Epithelial cell of umbilical artery (primary cell): ENCODE measurements at places on chromosomes 4 and X. TPM values are rescaled to one million over a fixed set of nuclear protein-coding genes. Genes with fewer than 3 reads are reported as not detected.

The MMRN1 gene
- total RNA-seq: 741 and 818 TPM in 2 replicates

The PLK4 gene
- 15.6 and 21.1 TPM in 2 replicates for total RNA-seq

The MMGT1 gene
- total RNA-seq: 6.8 and 8.1 TPM in 2 replicates

The SGMS2 gene
- total RNA-seq: 86.9 and 98.7 TPM in 2 replicates

The FAM184B gene
- not detected in 2 replicates for total RNA-seq

The MAGEB5 gene
- total RNA-seq: not detected in 2 replicates

The HCCS gene
- 23.1 and 36.3 TPM in 2 replicates for total RNA-seq

The G3BP2 gene
- 266 and 330 TPM in 2 replicates for total RNA-seq

The HSFX3 gene
- not detected in 2 replicates for total RNA-seq

The SSX2B gene
- not detected in 2 replicates for total RNA-seq

The GAGE12F gene
- total RNA-seq: not detected in 2 replicates

The HAUS7 gene
- total RNA-seq: 13.0 and 44.1 TPM in 2 replicates

The STK32B gene
- total RNA-seq: 9.4 and 18.1 TPM in 2 replicates

The TLR8 gene
- total RNA-seq: not detected in 2 replicates

The FAM47E gene
- total RNA-seq: 0.30 TPM in 1 of 2 replicates, not detected in the other

The VCX3A gene
- not detected in 2 replicates for total RNA-seq

The MAGED4B gene
- 19.5 and 22.2 TPM in 2 replicates for total RNA-seq

The NKX3-2 gene
- not detected in 2 replicates for total RNA-seq

The CBLL2 gene
- not detected in 2 replicates for total RNA-seq

The HTRA3 gene
- total RNA-seq: 10.8 and 11.0 TPM in 2 replicates

The GAGE12D gene
- total RNA-seq: not detected in 2 replicates

The PALLD gene
- 36.8 and 40.6 TPM in 2 replicates for total RNA-seq

The LRAT gene
- total RNA-seq: not detected in 2 replicates

The GYPE gene
- total RNA-seq: 0.30 and 0.32 TPM in 2 replicates

The IL2RG gene
- not detected in 2 replicates for total RNA-seq

The F9 gene
- total RNA-seq: not detected in 2 replicates

The IL2 gene
- total RNA-seq: not detected in 2 replicates

The PRDM8 gene
- 1.1 and 2.3 TPM in 2 replicates for total RNA-seq

The SATL1 gene
- total RNA-seq: under 0.01 TPM in 1 of 2 replicates, not detected in the other

The HPGDS gene
- not detected in 2 replicates for total RNA-seq

The CEP135 gene
- 7.5 and 10.6 TPM in 2 replicates for total RNA-seq

The RAP2C gene
- total RNA-seq: 21.4 and 32.2 TPM in 2 replicates

The FAM9B gene
- total RNA-seq: not detected in 2 replicates

The CT45A2 gene
- total RNA-seq: not detected in 2 replicates

The WWC2 gene
- total RNA-seq: 19.5 and 26.1 TPM in 2 replicates

The MAGEA2B gene
- not detected in 2 replicates for total RNA-seq

The IL1RAPL2 gene
- total RNA-seq: not detected in 2 replicates

The UGT2A1 gene
- total RNA-seq: 0.65 and 1.8 TPM in 2 replicates

The IGSF1 gene
- not detected in 2 replicates for total RNA-seq

The ABHD18 gene
- total RNA-seq: 6.5 and 13.8 TPM in 2 replicates

The DKK2 gene
- total RNA-seq: 2.3 and 2.4 TPM in 2 replicates

The RAI2 gene
- total RNA-seq: 0.32 TPM in 1 of 2 replicates, not detected in the other

The NDP gene
- total RNA-seq: 0.15 and 1.3 TPM in 2 replicates

The IL9R gene
- total RNA-seq: 0.15 TPM in 1 of 2 replicates, not detected in the other

The ABCD1 gene
- total RNA-seq: 10.7 and 10.9 TPM in 2 replicates

The MAGEA11 gene
- not detected in 2 replicates for total RNA-seq

The FTHL17 gene
- total RNA-seq: not detected in 2 replicates

The ITGB1BP2 gene
- total RNA-seq: 0.32 and 2.0 TPM in 2 replicates

The GPR82 gene
- total RNA-seq: not detected in 2 replicates

The ITIH6 gene
- not detected in 2 replicates for total RNA-seq

The CLIC2 gene
- total RNA-seq: under 0.01 and 0.30 TPM in 2 replicates

The ARX gene
- total RNA-seq: not detected in 2 replicates

The TEX13A gene
- total RNA-seq: not detected in 2 replicates

The SLC26A1 gene
- not detected in 2 replicates for total RNA-seq

The ODAPH gene
- total RNA-seq: under 0.01 TPM in 1 of 2 replicates, not detected in the other

The ATP2B3 gene
- total RNA-seq: not detected in 2 replicates

The BEND2 gene
- not detected in 2 replicates for total RNA-seq

The GPR78 gene
- not detected in 2 replicates for total RNA-seq

The ARSH gene
- not detected in 2 replicates for total RNA-seq
